ENCODE measurements at places on chromosomes 3 and 15.

DNA sequence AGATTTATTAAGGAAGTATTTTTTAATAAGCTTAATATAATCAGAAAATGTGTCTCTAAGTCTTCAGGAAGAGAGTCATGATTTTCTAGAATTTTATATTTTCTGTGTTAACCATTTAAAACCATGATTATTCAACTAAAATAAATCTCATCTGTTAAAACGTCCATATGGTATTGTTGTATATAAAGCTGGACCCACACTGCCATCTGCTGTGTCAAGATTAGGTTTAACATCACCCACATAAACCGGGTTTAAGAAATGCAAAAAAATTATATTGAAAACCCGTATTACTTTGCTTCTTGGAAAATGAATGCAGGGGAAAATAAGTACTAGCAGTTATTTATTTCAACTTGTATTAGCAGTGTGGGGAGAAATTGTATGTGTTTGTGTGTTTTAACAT lies 9.5 kb upstream of the CCDC66 start:
- peak; percentile 30 for DNase-seq

GRCh38 chr3:190591080-190591479 lies 77.2 kb downstream of the IL1RAP start:
- DNase-seq, result no peak

GRCh38 chr3:171347301-171348039 lies 112.7 kb downstream of the TNIK start:
- peak; percentile 41 for DNase-seq

DNA sequence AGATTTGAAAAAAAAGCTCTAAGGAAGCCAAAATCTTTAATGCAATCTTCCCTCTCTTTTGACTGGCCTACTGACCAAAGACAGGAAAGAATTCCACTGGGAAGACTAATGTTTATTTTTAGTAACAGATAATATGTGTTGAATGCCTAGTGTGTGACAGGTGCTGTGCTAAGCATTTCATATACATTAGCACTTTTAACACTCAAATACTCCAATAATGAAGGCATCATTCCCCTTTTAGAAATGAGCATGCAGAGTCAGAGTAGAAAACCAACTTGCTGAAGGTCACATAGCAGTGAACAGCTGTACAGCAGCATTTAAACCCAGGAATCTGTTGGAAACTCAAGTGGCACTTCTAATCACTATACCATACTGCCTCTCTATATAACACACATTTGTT lies 170.6 kb downstream of the MINAR1 start:
- DNase-seq, result no peak

DNA sequence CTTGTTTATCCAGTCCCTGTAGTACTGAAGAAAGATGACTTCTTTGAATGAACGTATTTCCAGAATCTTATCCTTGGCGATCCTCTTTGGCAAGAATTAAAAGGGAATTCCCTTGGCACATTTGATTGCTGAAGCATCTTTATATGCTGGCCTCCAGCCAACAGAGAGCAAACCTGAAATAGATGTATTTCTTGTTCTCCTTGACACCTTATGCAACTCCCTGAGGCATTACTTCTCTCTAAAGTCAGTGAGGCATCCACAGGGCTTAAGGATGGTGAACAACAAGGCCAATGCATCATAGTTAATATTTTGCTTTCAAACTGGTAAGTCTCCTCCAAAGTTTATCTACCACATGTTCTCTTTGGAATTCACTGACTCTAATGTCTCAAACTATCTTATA lies 450.9 kb upstream of the THRB start:
- DNase-seq, result no peak

DNA sequence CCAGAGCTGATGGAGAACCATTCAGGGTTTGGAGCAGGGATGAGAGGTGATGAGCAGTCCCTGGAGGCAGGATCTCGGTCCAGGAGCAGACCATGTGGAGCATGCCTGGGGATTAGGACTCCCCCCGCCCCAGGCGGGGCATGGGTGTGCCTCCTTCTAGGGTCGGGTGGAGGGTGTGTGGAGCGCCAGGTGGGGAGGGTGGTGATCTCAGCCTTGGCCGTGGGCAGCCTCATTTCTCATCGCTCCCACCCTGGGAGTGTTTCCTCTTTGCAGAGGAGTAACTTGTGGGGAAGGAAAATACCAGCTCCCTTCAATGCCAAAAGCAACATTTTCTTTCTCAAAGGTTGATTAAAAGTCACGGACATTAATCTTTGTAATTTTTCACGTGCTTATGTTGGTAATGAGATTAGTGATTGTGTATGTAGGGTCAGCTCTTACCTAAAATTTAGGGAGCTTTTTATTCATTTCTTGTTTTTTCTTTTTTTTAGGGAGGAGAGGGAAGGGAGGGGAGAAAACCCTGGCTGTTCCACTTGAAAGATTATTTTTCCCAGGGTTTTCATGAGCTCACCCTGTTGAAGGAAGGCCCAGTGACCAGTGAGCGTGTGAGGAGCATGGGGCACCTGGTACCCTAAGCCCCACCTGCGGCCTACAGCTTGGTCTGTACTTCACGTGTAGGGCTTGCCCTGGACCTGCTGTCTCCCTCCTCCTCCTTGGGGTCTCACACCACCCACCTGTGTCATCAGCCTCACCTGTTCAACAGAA lies 11.0 kb downstream of the FBLN2 start:
- no peak for DNase-seq

- peak; percentile 34 for DNase-seq
Observed at GRCh38 chr3:77320514-77320913, 280.6 kb downstream of the ROBO2 start.

DNA sequence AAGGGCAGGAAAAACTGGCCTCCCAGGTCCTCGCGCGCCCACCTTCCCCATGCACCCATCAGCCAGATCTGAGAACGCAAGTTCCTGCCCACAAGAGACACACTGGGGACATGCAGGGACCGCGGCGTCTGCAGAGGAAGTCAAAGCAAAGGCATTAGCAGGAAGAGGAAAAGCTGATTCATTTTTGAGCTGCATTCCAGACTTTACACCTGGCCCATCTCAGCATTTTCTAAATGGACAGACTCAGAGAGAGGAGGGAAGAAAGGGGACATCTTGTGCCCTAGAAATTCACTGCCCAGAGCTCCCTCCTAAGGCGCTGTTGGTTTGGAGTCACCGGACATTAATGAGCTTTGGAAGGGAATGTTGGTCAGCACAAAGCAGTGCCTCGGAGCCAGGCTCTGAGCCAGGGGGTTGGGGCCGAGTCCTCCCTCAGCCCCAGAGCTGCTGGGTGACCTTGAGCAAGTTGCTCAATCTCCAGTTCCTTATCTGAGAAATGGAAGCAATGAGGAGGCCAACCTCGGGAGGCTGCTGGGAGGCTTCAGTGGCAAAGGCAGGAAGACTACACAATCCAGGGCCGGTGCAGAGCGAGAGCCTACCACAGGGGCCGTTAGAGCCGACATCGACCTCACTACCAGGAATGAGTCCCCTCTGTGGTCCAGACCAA lies 150.5 kb upstream of the IQSEC1 start:
- no peak for DNase-seq

DNA sequence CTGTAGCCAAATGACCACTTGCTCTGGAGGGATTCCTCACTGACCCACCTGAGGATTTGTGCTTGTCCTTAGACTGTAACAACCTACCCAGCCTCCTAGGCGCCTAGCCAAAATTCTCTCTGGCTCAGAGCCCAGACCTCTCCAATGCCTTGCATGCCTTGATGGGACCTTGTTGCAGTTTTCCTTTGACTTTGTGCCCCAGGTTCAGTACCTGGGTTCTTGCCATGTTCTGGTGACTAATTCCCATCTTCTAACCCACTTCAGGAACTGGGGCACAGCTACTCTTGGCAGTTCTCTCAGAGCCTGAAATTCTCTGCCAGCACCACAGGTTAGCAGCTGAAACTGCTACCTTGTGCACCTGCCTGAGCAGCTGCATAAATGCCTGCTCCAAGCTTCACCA lies 27.0 kb upstream of the UBE3A start:
- DNase-seq, result no peak

DNA sequence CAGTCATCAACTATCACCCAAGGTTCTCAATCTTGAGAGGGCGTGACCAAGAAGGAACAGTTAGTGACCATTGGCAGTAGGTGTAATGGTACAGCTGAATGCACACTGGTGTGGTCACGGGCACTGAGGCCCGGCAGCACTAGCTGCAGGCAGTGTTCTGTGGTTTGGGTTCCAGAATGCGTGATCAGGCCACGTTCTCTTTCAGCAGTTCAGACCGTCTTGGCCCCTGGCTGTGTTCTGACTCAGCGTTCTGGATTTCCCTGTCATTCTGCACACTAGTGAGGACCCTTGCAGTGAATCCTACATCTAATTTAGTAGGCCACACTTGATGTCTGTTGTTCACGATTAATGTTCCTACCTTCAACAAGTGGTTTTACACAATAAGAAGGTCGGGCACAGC lies 220.5 kb upstream of the SLCO3A1 start:
- DNase-seq, result no peak

GRCh38 chr15:29938361-29939335 lies 116.4 kb upstream of the TJP1 start:
- DNase-seq, result no peak

DNA sequence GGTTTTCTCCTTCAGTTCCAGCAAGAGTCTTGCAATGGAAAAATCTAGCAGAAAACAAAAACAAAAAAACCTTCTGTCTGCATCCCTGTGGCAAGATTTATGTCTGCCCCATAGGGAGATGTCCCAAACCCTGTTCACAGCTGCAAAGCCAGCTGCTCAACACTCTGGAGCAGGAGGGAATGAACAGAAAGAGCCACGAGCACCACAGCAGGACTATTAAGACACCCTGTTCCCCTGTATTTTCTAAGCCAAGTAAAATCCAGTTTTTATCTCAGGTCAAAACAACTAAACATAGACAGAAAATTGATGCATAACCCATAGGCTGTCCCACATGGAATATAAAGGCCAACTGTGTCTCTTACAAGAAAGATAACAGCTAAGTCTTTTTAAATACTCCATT lies 357.9 kb downstream of the LSAMP start:
- no peak for DNase-seq

DNA sequence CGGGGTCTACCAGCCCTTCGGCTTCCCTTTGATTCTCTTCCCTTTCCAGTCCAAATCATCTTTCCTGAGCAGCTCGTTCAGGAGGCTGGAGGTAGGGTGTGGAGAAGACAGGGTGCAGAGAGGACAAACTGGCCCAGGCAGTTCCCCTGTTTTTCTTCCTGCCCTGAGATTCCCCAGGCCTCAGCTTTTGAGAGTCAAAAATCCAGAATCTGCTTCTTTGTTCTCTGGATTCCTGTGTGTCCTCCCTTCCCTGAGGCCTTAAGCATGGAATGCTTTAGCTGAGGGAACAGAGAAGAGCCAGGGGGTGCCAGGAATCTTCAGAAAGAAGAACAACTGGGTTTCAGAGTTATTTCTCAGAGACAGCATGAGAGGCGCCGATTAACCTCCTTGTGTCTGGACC lies 26.7 kb upstream of the LRTM1 start:
- DNase-seq, result no peak

GRCh38 chr15:45703670-45704328 lies 69.0 kb downstream of the SQOR start:
- no peak for DNase-seq

- no peak for DNase-seq
Observed at GRCh38 chr3:27568393-27568792, 84.2 kb upstream of the SLC4A7 start.

DNA sequence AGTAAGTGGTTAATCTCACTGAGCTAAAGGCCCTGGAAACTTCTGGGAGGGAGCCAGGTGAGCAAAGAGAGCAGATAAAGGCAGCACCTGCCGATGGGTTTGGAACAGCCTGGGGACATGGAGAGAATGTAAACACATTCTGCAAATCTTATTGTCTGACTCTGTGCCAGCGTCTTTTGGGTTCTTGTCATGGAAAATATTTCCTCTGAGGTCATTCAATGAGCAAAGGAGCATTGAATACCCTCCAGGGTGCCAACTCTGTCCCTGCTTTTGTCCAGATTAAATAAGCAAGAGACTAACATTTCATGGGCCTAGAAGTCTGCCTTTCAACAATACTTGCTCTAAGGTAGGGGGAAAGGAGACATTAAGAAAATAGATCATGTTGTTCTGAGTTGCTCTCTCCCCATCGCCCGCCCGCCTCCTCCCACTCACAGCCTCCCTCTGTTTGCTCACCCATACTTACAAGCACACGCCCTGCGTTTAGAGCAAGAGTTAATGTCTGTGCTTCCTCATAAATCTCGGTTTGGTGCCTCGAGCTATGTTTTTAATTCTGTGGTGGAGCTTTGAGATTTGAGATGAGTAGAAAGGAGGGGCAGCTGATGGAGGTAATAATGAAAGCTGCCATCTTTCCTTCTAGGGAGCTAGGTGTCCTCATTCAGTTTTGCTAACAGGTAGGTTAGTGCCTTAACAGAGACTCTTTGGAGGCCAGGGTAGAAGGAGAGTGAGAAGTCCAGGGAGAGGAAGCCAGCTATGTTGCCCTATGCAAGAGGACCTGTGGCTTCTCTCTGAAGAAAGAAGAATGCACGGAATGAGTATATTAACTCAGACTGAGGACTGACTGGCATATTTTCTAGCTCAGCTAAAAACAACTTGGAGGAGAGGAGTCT lies 132.9 kb downstream of the TPRG1 start:
- no peak for DNase-seq

- DNase-seq, result no peak
Observed at GRCh38 chr3:197511130-197511529, 44.6 kb downstream of the BDH1 start.

DNA sequence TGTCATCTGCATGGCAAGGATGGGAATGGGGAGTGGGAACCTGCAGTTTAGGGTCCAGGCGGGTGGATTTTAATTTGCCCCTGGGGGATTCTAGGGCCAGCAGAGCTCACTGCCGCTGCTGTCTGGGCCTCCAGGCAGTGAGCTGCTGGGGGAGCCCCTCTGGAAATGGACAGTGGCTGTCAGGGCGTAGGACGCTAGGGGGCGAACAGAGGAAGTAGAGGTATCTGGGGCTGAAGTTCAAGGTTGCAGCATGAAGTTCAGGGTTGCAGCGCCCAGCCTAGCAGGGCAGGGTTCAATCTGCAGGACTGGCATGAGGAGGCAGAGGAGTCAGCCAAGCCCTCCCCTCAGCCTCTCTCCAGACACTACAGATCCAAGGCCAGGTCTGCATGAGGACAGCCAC lies 49.5 kb downstream of the APBA2 start:
- DNase-seq, result peak; percentile 57

DNA sequence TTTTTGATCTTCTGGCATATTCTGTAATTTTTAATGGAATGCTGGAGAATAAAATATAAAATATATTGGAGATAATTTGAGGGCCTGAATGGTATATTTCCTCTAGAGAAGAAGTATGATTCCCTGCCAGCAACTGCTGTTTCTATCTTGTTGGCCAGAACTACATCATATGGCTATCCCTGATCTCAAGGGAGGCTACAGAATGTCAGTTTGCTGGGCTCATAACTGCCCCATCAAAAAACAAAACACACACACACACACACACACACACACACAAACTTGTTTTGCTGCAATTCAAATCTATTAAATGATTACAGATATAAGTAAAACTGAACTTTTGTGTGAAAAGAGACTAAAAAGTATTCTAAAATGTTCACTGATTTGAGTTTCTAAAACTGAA lies 51.0 kb downstream of the RASA2 start:
- no peak for DNase-seq

GRCh38 chr3:168539909-168540308 lies 444.2 kb upstream of the GOLIM4 start:
- DNase-seq, result no peak

DNA sequence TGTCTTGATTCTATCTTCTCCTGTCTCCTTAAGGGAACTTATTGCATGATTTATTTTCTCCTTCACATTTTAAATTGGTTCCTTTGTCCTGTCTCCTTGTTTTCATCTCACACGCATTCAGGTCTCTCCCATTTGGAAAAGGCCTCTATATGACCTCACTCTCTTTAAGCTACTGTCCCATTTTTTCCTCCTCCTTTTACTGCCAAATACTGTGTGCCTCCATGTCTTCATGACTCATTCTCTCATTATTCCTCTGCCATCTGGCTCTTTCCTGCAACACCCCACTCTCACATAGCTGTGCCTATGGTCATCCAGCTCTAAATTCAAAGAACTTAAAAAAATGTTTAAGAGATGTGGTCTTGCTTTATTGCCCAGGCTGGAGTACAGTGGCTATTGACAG lies 48.0 kb downstream of the TYRO3 start:
- no peak for DNase-seq
